ENCODE measurements at places on chromosomes 11 and 22.
A peak's percentile ranks its signal among the peaks of the same experiment; 100 is the strongest.

GRCh38 chr22:48371391-48371790 lies 1456.3 kb downstream of the BRD1 start:
- no peak for DNase-seq

- DNase-seq = no peak
Observed at GRCh38 chr22:42171946-42172719, 41.5 kb upstream of the CYP2D6 start.

DNA sequence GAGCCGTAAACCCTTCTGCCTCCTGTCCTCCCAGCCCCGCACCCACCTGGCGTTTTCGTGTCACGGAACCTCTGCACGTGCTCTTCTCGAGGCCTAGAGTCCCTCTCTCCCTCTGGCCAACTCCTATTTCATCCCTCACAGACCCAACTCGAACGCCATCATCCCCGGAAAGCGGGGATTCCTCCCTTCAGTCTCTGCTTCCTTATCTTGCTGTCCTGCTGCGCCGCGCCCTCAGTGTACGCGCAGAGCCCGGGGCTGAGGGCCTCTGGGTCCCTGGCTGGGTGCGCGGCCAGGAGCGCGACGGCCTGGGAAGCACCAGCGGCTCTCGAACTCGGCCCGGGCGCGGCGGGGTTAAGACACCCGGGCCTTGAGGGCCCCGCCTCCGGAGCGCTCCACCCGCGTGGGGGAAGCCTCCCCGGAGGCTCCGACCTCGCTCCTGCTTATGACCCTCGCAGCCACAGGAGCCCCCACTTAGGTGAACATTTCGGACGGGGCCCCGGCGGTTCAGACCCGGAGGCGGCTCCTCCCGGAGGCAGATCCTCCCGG lies 398 bp upstream of the ATG16L2 start:
- no peak for DNase-seq

GRCh38 chr11:116984186-116984585 lies 114.0 kb downstream of the SIK3 start:
- no peak for DNase-seq

DNA sequence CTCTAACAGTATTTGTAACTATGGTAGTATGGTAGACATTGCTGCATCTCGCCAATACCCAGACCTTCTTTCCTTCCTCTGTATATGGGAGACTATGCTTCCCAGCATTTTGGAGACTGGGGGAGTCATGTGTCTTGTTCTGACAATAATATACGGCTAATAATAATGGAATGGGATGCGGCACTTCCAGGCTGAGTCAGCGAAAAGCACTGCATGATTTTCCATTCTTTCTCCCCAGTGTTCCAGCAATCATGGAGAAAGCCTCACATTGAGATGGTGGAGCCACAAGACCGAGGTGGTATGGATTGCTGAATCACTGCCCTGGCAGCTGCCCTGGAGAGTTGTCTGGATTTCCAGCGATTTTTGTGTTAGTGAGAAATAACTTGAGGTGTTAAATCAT lies 77.1 kb upstream of the FIBIN start:
- DNase-seq = no peak

DNA sequence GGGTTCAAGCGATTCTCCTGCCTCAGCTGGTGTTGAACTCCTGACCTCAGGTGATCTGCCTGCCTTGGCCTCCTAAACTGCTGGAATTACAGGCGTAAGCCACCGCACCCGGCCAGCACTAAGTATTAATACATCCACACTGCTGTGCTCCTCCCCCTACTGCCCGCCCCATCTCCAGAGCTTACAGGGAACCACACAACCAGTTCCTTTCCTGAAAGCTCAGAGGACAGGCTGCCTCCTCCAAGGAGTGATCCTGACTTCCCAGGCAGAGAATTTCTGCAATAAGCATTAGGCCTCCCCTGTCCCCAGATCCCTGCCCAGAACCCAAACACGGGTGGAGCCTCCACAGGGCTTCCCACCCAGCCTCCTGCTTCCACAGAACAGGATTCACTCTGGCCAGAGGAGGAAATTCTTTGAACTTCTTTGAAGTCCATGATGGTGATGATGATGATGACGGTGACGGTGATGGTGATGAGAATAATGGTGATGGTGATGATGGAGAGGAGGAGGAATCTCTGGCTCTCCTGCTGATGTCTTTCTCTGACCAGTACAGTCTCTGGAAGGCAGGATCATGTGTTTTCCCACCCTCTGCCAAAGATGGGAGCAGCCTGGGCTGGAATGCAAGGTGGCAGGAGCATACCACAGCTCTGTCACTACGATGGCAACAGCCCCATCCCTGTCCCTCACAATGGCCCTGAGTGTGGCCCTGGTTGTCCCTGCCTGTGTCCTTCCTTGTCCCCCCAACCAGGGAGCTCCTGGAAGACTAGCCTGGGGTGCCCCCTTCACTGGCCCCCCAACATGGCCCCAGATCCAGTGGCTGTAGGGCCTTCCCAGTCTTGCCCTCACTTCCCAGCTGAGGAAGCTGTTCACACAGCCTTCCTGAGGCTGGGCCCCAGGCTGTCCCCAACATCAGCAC lies 33.5 kb upstream of the CSNK1E start:
- no peak for DNase-seq

- no peak for DNase-seq
Observed at GRCh38 chr22:46250783-46251125, 661 bp upstream of the CDPF1 start.

- no peak for DNase-seq
Observed at GRCh38 chr11:17171916-17172315, 35.9 kb downstream of the PIK3C2A start.

DNA sequence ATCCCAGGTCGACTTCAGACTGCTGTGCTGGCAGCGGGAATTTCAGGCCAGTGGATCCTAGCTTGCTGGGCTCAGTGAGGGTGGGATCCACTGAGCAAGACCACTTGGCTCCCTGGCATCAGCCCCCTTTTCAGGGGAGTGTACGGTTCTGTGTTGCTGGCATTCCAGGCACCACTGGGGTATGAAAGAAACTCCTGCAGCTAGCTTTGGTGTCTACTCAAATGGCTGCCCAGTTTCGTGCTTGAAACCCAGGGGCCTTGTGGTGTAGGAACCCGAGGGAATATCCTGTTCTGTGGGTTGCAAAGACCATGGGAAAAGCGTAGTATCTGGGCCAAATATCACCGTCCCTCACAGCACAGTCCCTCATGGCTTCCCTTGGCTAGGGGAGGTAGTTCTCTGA lies 254.8 kb downstream of the GRIK4 start:
- no peak for DNase-seq

- DNase-seq = no peak
Observed at GRCh38 chr11:134342572-134343340, 11.0 kb downstream of the GLB1L2 start.

GRCh38 chr22:32564170-32565001 lies 89.8 kb downstream of the FBXO7 start:
- no peak for DNase-seq

GRCh38 chr11:80958361-80958760 lies 1517.5 kb upstream of the TENM4 start:
- DNase-seq = peak; percentile 11

DNA sequence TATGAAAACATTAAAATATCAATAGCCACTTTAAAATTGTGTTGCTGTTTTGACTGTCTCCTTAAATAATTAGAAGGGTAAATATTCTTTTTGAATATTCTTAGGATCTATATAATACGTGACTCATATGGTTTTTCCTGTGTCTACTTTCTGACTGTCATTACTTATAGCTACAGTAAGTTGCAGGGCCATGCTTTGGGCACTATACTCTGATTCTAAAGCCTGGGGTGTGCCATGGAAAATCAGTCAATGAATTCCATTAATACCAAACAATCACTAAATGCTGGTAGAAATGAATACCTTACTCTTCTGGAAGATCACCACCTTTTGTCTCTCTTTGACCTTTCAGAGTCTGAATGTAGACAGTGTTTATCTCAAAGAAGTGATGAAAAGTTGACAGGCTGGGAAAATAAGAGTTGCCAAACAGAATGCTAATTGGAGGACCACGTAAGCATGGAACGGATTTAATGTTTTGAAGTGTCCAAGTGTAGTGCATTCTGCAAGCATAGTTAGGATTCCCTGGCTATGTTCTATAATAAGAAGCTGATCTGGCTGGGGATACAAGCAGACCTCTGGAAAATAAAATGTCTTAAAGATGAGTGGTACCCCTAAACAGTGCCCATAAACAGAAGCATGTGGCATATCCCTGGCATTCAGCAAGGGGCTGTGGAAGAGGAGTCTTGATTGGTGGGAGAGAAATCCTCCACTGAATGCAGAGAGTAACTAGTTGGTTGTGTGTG lies 16.8 kb downstream of the LUZP2 start:
- no peak for DNase-seq

DNA sequence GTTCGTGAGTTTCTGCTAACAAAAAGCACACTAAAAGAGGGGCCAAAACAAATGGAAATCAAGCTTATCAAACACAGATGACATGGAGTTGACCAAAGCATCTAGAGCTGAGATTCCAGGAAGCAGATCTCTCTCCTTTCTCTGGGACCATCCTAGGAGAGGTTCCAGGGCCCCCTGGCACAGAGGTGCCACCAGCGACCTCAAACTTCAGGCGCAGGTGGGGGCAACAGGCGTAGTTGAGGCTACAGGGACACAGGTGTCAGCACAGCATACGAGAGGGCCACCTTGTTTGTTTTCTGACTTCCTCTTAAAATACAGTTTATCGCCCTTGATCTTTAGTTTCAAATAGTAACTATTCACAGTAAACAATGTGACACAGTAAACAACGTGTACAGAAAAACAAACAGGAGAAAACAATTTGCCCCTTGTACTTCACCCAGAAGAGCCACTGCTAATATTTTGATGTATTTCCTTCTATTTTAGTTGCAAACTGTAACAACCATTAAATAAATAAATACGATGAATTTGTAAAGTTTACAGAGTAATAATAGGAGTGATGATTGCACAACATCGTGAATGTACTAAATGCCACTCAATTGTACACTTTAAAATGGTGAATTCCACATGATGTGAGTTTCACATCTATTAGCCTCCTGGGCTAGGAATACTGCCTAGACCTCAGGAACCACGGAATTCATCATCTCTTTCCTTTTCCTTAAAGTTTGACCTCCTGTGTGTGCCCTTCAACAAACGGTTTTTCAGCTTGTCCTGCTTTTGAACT lies 52.2 kb downstream of the IGLL5 start:
- DNase-seq = no peak
